NCI-H1092 treated with DMSO at 0.1 percent for 48 hours (cell line): ENCODE measurements at places on chromosomes 16 and 17.

DNA sequence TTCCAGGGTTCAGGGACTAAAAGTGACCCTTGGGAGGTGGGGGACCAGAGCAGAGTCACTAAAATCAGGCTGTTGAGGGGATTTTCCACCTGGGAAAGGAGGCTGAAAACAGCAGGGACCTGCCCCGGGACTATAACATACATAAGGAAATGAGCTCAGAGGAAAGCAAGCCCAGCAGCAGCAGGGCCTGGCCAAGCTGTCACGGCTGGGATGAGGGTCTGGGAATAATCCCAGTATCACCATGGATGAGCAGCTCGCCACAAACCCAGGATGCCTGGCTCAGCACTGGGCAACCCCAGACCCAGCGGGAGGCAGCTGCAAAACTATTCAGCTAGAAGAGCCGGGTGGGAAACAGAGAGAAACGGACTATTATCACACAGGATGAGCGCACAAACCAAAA is 72.4 kb downstream of the RPH3AL start:
- DNase-seq: no peak

- DNase-seq: no peak
Observed at GRCh38 chr16:86485746-86486145, 24.6 kb upstream of the FOXF1 start.

- DNase-seq: no peak
Observed at GRCh38 chr16:2966043-2966807, 2.1 kb downstream of the KREMEN2 start.

- no peak for DNase-seq
Observed at GRCh38 chr16:27232901-27233625, 29.7 kb downstream of the KDM8 start.

GRCh38 chr17:80704894-80705293 is 160.3 kb downstream of the RPTOR start:
- no peak for DNase-seq
